ENCODE measurements at places on chromosomes 1 and 21.

- no peak for DNase-seq
Measured at GRCh38 chr1:162956922-162957321, 95.9 kb upstream of the CCDC190 start.

DNA sequence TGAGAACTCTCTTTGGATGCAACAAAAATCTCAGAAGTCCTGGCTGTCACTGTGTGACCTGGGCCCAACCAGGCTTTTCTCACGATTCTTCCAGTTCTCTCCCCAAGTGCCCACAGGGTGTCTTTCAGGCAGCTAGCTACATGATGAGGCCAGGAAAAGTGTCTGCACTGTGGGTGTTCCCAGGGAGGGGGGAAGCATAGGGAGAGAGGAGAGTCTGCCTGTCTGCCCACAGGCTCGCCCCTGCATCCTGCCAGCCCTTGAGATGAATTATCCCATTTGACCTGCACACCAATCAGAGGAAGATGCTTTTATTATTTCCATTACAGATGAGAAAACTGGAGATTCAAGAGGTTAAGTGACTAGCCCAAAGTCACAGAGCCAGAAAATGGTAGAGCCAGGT is 27.8 kb downstream of the FOXO6 start:
- no peak for DNase-seq

DNA sequence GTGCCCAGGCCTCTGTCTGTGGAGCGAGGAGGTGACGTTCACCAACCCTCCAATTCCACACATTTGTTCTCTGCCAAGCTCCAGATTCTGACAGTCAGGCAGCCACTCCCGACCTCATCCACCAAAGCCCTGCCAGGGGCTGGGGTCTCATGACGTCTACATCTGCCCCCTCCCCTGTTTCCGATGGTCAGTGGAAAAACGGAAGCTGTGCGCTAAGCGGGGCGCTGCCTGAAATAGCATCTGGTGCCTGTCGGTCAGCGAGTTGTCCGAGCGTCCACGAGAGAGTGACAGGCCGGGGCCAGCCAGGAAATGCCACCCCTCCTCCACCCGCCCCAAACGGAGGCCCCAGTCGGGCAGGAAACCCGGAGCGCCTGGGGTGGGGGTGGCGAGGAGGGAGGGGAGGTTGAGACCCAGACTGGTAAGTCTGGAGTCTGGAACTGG is 3.2 kb upstream of the TAL1 start:
- no peak for DNase-seq

- DNase-seq, result peak; percentile 25
Measured at GRCh38 chr1:17119076-17119772, at the start of gene PADI2. Gene PADI2 (minus strand): TSS chr1:17119451. CDS start chr1:17119371, 80 bp downstream.

Measured in stimulated activated CD8-positive, alpha-beta memory T cell treated with anti-CD3 and anti-CD28 coated beads, Interleukin-15, amount 100 ng/mL, for 24 hours (primary cell).